ACHN (cell line): ENCODE measurements at places on chromosomes 7 and 10.
A peak's percentile ranks its signal among the peaks of the same experiment; 100 is the strongest.

- DNase-seq: no peak
Observed at GRCh38 chr10:111531690-111532089, 454.9 kb downstream of the ADRA2A start.

- DNase-seq: no peak
Observed at GRCh38 chr7:95433952-95434556, 774 bp downstream of the PON2 start.

DNA sequence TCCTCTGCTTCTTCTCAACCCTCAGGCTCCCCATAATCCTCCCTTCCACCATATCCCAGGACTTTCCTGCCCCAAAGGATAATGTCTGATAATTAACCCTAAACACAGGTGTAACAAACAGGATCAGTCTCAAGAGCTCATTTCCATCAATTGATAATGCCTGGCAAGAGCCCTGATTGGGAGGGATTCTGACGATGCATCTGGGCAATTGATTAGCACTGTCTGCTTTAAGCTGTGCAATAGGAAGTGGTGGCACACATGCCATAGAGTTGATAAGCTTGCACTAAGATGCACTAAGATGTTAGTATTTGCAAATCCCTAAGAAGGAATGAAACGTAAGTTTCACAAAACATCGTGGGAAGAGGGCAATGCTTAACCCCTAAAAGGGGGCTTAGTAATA lies 27.4 kb upstream of the EGR2 start:
- DNase-seq: no peak

GRCh38 chr10:178723-179122 lies 43.5 kb downstream of the ZMYND11 start:
- no peak for DNase-seq

GRCh38 chr10:112678987-112679386 lies 232.0 kb downstream of the VTI1A start:
- DNase-seq: no peak

- no peak for DNase-seq
Observed at GRCh38 chr7:109029866-109030265, 460.2 kb downstream of the DNAJB9 start.

- peak; percentile 7 for DNase-seq
Observed at GRCh38 chr10:21494191-21495001, 31.1 kb downstream of the SKIDA1 start.

DNA sequence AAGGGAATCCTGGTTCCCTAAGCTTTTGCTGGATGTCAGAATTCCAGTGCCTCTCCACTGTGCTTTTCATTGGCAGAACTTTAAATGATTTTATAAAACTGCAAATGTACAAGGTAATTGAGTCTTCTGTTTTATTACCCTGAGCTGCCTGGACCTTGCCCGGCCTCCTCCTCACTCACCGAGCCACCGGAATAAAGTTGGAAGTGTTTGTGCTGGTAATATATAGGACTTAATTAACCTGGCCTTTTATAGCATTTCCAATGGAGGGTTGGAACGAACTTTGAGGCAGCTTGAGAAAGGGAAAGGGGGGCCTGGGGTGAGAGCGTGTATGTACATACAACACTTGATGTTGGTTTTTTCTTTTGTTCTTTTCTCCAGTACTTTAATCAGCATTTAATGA lies 43.4 kb downstream of the ZNF503 start:
- DNase-seq: no peak

DNA sequence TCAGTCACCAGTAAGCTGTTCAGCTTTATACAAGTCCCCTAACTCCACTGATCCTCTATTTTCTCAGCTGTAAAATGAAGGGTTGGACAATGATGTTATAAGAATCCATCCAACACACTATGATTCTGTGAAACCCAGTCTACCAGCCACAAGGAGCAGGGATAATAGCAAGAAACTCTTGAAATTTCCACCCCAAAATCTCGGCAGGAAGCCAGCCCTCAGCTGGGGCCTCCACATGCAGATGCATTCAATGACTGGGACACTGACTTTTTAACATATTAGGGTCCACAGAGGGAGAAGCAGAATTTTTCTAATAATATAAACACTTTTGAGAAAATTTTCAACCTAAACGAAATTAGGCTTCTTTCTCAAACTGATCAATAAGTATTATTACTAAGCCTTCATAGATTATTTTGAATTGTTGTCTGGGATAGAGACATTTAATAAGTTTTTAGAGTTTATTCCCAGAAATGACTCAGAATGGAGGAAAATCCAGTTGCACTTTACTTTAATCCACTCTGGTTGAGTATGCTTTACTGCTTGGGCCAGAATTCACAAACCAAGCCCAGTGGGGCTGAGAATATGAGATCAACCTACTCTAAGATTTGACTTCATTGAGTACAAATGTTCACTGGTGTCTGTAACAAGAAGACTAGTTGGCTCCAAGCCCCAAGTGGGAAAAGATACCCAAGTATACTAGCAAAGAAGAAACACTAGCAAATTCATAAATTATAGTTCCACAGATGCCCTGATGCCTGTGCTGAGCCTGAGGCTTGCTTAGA lies 168.6 kb downstream of the C7orf25 start:
- DNase-seq: no peak

- DNase-seq: peak; percentile 8
Observed at GRCh38 chr7:111362506-111363054, 199.7 kb downstream of the IMMP2L start.

DNA sequence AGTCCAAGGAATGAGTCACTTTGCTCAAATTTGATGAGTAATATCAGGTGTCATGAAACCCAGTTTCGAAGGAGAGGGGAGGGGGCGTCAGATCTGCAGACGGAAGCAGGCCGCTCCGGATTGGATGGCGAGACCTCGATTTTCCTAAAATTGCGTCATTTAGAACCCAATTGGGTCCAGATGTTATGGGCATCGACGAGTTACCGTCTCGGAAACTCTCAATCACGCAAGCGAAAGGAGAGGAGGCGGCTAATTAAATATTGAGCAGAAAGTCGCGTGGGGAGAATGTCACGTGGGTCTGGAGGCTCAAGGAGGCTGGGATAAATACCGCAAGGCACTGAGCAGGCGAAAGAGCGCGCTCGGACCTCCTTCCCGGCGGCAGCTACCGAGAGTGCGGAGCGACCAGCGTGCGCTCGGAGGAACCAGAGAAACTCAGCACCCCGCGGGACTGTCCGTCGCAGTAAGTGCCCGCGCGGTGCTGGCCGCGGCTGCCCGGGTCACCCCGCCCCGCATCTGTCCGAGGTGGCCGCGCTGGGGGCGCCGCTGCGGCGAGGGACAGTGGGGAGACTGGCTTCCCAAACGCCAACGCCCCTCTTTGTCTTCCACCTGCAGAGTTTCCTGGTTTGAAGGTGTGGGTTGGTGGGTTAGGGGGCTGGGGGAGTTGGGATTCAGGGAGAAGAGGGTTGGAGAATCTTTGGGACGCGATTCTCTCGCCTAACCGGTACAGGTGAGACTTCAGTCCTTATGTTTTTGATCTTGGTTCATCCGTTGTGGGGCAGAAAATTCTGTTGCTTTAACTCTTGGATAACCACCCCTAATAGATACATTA lies at the start of gene TAC1:
Gene TAC1 (plus strand): TSS at position 351 of the 829 bp plus-strand sequence. CDS start 527 bp downstream, outside the sequence.
- DNase-seq: no peak

- no peak for DNase-seq
Observed at GRCh38 chr7:22702516-22702915, 24.5 kb upstream of the IL6 start.

DNA sequence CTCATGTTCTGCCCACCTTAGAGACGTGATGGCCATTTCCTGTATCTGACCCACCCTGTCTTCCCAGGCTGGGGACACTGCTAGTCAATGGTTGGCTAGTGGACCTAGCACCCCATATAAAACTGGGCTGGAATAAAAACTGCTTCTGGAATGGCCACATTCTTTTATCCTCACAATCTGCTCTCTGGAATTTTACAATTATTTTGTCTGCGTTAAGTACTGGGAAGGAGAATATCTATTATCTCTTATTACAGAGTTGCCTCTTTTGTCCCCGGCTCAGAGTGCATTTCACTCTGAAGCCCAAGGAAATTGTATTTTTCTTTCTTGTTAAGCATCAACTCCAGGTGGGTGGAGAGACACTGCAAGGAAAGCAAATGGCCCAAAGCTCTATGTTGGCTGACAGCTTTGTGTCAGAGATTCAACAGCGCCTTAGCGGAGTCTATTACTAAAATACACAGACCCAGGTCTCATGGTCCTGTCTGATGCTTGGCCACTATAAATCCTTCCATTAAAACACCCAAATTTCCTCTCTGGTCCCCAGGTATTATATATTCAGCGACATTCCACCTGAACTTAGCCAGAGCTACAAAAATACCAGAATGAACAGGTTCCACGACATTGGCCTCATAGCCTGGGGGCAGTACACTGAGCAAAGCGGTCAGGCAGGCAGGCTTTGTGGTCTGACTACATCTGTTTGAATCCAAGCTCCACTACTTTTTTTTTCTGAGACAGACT lies 121.7 kb downstream of the PRPF18 start:
- DNase-seq: peak; percentile 46

DNA sequence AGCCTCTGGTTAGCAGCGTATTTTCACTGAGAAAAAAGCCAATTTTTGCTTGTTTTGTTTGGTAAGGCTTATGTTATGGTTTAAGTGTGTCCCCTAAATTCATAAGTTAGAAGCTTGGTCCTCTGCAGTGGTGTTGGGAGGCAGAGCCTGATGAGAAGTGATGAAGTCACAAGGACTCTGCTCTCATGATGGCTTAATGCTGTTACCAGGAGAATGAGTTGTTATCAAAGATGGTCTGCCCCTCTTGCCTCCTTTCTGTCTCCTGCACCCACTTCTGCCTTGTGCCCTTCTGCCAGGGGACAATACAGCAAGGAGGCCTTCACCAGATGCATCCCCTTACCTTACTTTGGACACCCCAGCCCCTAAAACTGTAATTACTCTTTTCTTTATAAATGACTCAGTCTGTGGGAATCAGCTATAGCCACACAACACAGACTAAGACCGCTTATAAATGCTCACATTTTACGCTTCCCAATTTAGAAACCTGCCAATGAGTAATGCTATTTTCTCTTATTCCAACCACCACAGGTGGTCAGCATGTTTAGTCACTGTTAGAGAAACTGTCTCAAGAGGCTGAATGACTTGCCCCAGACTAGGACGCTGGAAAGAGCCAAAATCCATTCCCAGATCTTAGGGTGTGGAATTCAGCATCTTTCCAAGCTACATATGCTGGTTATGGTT lies 6.1 kb upstream of the PKD1L1 start:
- no peak for DNase-seq

DNA sequence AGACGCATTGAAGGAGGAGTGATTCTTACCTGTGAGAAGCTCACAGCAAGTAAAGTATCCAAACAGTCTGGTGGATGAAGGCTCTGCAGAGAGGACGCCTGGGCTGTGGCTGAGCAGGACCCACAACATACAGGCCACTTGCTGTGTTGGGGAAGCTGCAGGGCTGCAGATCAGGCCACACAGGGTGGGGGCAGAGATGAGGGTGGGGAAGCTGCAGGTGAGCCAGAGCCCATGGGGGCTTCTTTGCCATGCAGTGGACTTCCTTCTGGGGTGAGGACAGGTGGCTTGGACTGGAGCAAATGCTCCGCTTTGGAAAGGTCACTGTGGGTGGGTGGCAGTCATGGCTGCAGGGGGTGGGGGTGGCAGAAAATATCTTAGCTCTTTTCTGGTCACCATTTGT lies 214.8 kb downstream of the GLRX3 start:
- no peak for DNase-seq

GRCh38 chr10:91103384-91104192 lies 116.9 kb upstream of the PCGF5 start:
- no peak for DNase-seq

DNA sequence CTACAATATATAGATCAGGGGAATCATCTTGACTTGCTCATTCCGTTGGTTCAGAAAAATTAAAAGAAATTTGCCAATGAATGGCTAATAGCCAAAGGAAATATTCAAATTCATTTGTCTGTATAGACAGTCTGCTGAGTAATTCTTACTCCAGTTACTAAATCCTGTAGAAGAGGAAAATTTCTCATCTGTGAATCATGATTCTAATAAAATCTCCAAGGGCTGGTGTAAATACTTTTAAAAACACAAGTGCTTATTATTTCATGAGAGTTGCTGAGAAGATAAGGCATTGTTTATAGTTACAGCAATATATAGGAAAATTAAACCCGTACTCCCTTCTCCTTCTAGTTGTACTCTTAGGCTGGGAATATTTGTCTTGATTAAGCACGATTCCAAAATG lies 53.0 kb downstream of the WNT2 start:
- no peak for DNase-seq

DNA sequence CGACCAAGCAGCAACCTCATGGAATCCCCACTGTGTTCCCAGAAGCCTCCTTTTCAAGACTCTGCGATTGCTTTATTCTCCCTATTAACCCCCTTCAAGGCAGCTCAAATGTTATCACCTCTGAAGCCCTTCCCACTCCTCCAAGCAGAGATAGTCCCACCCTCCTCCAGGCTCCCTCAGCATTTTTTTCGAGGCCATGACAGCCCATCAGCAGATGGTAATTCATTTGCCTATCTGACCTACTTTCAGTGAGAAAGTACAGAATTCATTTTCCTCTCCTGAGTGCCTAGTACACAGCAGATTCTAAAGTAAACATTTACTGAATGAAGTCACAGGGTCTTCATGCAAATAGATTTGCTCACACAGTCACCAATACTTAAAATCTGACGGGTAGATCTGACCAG lies 47.8 kb downstream of the HERPUD2 start:
- DNase-seq: no peak

DNA sequence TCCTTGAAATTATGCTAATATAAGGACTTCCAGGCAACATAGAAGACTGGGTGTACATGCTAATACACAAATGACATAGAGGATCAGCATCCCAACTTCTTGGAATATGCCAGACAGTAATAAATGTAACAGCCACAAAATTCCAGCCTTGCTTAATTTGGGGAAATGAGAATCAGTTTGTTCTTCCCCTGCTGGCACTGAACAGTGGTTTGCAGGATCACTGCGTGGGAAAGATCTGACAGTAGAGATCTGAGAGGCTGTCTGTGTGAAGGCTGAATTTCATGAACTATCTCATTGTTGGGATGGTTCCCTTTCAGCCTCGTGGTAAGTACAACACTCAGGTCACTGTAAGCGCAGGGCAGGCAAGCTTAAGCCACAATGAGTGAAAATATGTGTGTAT lies 1078.0 kb downstream of the LRMDA start:
- no peak for DNase-seq

DNA sequence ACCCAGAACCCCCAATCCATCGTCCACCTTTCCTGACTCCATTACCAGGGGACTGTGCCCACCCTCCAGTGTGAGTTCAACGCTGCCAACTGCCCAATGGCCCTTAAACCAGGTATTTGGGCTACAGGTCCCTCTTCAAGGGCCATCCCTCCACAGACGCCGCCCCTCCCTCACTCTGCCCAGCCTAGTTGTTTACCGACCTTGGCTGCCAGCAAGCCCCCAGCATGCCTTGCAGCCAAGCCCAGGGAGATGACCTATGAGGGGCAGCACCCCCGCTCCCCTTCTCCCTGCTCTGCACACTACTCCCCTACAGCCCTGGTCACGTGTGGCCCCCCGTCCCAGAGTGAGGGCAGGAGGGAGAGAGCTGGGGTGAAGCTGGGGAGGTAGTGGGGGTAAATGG lies 147.3 kb downstream of the GRID1 start:
- no peak for DNase-seq

- no peak for DNase-seq
Observed at GRCh38 chr10:114308531-114309363, 69.7 kb downstream of the VWA2 start.

- no peak for DNase-seq
Observed at GRCh38 chr10:130193493-130194193, 57.5 kb downstream of the GLRX3 start.
